CD8-positive, alpha-beta T cell (primary cell): ENCODE measurements at places on chromosomes 1 and 21. TPM values are rescaled to one million over a fixed set of nuclear protein-coding genes. Genes with fewer than 3 reads are reported as not detected.

The LRRC3 gene
- total RNA-seq: 0.39 TPM

The USH2A gene
- total RNA-seq: not detected

The ANXA9 gene
- not detected for total RNA-seq

The HOOK1 gene
- 20.9 TPM for total RNA-seq

The KCNE2 gene
- not detected for total RNA-seq

The OLIG2 gene
- total RNA-seq: not detected

The ATP1B1 gene
- 3.0 TPM for total RNA-seq

The ADCY10 gene
- total RNA-seq: not detected

The GCSAML gene
- total RNA-seq: not detected

The CFHR2 gene
- total RNA-seq: not detected

The ANGPTL3 gene
- total RNA-seq: not detected

The PKLR gene
- not detected for total RNA-seq

The PRAMEF25 gene
- total RNA-seq: not detected

The CCSAP gene
- 11.1 TPM for total RNA-seq

The ZYG11B gene
- total RNA-seq: 10.4 TPM

The AMY1C gene
- total RNA-seq: not detected

The EXO5 gene
- total RNA-seq: 6.7 TPM

The PLA2G2D gene
- total RNA-seq: not detected

The PIK3R3 gene
- 0.94 TPM for total RNA-seq

The SFN gene
- total RNA-seq: 1.1 TPM

The PLEKHN1 gene
- total RNA-seq: 0.60 TPM

The ARHGEF11 gene
- 5.9 TPM for total RNA-seq

The CCDC30 gene
- 2.8 TPM for total RNA-seq

The CCDC27 gene
- total RNA-seq: not detected

The KRTAP11-1 gene
- not detected for total RNA-seq

The CRP gene
- total RNA-seq: not detected

The SYT2 gene
- total RNA-seq: not detected
